ENCODE measurements at places on chromosomes 2 and 18.

GRCh38 chr2:232104076-232104646 is 142.6 kb downstream of the DIS3L2 start:
- no peak for DNase-seq

- no peak for DNase-seq
Observed at GRCh38 chr2:45614871-45615415, 3.9 kb upstream of the SRBD1 start.

DNA sequence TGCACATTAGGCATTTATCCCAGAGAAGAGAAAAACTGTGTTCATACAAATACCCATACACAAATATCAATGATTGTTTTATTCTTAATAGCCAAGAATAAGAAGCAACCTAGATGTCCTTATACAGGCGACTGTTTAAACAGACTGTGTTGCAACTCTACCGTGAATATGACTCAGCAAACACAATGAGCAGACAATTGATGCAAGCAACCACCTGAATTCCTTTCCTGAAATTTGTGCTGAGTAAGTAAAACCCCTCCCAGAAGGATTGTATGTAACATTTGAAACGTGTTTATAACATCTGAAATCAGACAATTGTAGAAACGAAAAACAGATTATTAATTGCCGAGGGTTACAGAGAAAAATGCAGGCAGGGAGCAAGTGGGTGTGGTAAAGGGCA is 621.9 kb upstream of the SOX11 start:
- peak; percentile 12 for DNase-seq

GRCh38 chr2:41900101-41900577 is 147.7 kb upstream of the PKDCC start:
- DNase-seq: no peak

GRCh38 chr2:40274270-40274669 is 177.6 kb downstream of the SLC8A1 start:
- no peak for DNase-seq

- DNase-seq: no peak
Observed at GRCh38 chr18:48345596-48345995, 63.6 kb downstream of the ZBTB7C start.

DNA sequence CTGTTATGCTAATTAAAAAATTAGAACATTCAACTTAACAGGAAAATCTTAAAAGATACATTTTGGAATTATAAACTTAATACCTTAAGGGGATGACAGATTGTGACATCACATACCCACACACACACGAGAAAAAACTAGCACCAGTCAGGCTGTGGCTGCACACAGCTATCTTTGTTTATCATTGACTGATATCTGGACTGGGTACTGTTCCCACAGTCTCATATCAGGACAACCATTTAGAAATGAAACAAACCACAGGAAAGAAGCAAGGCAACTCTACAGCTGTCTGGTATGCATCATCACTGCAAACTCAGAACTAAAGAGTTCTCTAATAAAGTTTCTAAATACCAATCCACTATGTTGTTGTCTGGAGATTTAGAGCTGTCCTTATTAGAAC is 210.9 kb upstream of the SMAD7 start:
- DNase-seq: no peak

- DNase-seq: no peak
Observed at GRCh38 chr2:64283641-64284361, 139.6 kb upstream of the PELI1 start.

DNA sequence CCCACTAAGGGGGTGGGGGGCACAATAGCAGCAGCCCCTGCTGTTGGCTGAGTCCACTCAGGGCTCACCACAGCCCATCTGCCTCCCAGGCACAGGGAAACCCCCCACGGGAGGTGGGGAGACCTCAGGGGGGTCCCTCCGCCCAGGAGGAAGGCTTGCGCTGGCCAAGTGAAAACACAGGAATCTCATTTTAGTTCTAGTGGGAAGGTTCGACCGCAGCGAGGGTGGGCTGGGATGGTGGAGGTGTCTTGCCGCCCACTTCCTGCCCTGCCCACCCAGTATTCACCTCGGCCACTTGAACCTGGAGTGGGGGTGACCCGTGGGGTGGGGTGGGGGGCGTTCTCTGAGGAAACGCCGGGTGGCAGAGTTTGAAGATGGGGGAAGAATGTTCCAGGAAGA is 6.9 kb upstream of the BOK start:
- no peak for DNase-seq

- DNase-seq: no peak
Observed at GRCh38 chr18:10040287-10041011, 126.6 kb downstream of the VAPA start.

DNA sequence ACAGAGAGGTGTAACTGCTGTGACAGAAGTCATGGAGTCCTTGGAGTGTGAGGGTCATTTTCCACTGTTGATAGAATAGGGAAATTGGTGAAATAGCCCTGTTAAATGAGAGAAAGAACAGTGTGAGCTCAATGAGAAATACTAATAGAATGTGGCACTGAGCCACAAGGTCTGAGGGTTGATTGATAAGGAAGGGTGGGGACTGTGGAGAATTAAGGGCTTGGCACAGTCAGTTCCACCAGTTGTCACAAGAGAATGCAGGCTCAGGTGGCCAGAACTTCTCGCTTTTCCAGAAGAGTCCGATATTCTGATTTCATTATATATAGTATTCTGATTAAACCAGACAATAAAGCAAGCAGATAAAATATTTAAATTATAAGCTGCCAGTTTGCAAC is 9.1 kb upstream of the IL1RN start:
- DNase-seq: no peak

- no peak for DNase-seq
Observed at GRCh38 chr2:184577743-184578142, 20.6 kb upstream of the ZNF804A start.

DNA sequence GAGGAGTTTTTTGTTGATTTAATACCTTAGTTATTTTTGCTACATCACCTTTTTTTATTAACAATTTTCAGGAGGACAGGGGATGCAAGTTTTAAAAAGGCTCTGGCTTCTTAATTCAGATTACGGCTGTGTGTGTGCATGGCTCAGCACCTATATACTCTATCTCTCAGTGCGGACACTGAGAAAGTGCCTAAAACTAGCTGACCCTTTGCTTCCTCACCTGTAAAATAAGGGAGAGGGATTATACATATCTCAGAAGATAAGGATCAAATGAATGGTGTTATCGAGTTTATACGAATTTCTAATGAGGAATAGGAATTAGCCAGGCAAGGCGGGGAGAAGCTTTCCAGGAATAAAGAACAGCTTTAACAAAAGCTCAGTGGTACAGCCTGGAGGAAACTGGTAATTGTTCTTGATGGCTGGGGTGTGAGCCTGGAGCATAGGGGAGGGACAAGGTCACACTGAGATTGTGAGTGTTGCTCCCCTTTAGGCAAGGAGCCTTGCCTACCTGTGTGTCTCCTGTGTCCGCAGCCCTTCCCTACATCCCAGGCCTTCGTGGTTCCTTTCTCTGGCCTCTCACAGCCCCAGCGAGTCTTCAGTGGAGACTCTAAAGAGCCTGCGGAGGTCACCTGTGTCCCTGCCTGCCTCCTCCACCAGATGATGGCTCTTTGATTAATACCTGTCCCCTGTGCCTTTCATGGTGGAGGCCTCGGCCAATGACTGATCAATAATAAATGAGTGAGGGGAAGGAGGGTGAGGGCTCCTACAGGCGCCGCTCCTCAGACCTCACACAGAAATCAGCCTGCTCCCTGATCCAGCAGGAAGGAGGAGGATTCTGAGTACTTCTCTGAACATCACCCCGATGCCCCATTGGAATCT is 92.7 kb downstream of the DDX1 start:
- DNase-seq: no peak

- DNase-seq: no peak
Observed at GRCh38 chr2:69544951-69545350, 98.6 kb downstream of the AAK1 start.

GRCh38 chr2:149908726-149909683 is 321.4 kb upstream of the MMADHC start:
- peak; percentile 27 for DNase-seq

DNA sequence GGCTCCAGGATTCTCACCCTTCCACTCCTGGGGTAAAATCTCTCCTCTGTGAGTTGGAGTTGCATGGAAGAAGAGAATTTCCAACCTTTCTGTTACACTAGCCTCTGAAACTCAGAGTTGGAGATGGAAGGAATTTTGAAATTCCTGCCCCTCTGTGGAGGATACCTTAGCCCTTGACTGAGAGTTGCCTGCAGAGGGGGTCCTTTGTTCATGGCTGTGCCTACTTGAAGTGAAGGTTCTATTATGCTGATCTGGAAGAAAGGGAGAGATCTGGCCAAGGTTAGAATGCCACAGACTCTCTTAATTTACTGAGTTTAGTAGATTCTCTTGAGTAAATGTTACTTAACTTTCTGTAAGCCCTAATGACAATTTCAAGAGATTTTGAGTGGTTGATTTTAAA is 626.6 kb upstream of the GYPC start:
- DNase-seq: no peak

DNA sequence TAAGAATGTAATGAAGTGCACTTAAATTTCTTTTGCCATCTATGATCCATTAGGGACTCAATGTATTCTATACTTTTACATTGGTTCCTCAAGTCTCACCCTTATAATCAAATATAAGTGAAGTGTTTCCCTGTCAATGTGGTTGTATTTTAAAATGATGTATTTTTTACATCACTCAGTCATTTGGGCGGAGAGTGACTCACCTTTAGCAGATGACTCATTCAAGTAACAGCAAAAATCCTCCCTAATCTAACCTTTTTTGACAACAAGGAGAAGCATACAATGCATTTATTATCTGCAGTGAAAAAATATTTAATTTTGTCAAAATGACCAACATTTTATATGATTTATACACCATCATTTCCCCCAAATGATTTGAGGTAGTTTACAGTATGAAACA is 94.4 kb downstream of the FANCL start:
- DNase-seq: no peak

DNA sequence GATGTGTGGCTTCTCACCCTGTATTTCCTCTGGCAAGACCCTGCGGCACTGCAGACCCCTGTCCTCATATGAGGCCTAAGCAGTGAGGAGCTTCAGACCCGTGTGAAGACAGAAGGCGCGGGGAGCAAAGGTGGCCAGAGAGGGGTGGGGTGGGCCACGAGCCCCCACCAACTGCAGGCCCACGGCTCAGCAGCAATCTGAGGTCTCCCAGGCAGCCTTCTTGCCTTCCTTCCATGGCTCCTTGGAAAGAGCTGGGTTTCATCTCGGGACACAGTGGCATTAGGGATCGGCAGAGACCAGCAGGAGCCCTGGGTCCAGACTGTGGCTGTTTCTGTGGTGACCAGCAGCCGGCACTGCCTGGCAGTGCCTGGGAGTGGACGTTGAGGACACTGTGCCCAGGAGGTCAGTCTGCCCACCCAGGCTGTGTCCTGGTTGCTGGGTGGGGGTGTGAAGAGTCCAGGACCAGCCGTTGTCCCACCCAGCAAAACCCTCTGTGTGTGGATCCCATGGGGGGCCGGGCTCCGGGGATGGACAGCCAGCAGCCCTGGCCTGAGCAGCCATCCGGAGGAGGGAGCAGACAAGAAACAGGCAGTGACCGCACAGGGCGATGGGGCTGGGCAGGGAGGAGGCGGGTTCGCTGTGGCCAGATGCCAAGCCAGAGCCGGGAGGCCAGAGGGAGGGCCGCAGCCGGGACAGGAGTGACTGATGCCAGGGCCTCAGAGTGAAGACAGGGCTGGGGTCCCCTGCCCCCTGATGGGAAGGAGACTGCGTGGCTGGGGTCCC is 73.8 kb downstream of the RRM2 start:
- DNase-seq: no peak

- no peak for DNase-seq
Observed at GRCh38 chr2:63051042-63051794, 588 bp downstream of the OTX1 start.

- no peak for DNase-seq
Observed at GRCh38 chr18:47683774-47684173, 246.7 kb downstream of the SMAD2 start.

GRCh38 chr18:24530630-24531111 is 70.2 kb downstream of the HRH4 start:
- DNase-seq: no peak

DNA sequence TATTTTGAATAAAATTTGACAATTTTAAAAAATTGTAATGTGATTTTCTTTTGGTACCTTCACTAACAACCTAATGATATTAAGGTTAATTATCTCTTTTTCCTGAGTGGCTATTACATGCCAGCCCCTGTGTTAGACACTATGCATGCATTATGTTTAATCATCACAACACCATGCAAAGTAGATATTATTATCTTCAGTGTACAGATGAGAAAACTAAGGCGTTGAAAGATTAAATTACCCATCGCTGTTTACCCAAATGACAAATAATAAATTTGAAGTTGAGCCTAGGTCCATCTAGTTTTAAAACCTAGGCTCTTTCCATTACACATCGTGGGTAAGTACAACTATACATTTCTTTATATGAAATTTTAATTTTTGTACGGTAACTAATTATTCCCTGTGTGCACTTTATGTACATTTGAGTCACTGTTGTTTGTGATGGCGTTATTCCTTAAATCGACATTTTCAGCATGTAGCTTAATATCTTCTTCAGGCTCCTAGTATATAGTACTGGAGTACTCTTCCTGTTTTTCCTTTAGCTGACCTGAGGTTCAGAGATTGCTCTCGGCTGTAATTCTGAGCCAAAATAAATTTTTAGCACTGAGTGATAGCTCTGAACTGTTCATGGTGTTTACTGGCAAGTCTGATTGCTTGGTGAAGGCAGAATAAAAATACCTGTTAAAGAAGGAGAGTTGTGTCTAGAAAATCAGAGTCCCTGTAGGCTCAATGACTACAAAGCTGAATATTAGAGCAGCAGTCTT is 13.9 kb upstream of the MBD2 start:
- no peak for DNase-seq

DNA sequence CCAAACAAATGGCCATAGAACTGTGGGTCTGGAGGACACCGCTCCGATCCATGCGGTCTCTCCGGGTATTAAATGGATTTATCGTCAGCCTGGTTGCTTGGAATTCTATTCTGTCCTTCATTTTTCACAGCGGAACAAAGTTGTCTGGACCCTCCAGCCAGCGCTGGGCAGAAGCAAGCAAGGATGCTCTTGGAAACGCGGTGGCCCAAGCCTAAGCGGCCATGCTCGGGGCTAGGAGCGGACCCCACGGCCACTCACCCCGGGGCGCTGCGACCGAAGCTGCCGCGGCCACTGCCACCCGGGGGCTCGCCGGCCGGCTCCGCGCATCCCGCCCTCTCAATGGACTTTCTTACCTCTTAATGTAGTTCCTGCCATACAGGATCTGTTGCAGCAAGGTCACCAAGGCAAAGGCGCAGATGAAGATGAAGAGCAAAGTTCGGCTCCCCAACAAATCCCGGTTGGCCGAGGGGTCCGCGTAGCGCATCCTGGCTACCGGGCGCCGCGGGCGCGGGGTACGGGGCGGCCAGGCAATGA is 761 bp downstream of the ST8SIA5 start:
- peak; percentile 28 for DNase-seq

Data from NCI-H748 treated with DMSO at 0.1 percent for 48 hours (cell line).